Activated T-helper 2 cell treated with anti-CD3 and anti-CD28 coated beads, Interferon-gamma antibody, Interleukin-2, Interleukin-4, amounts not matched to agents 10 μg/mL and 5 μg/mL and 100 μg/mL, durations not matched to agents 14 hours and 24 hours and 36 hours (primary cell): ENCODE measurements at places on chromosomes 12 and 14. TPM values are rescaled to one million over a fixed set of nuclear protein-coding genes. Genes with fewer than 3 reads are reported as not detected.

TBC1D30 gene
- total RNA-seq: 0.84 and 0.90 TPM in 2 replicates

GRCh38 chr12:55875704-55876467, 33.1 kb upstream of the MMP19 start:
- no peak for DNase-seq

LRP1-AS gene
- not detected in 2 replicates for total RNA-seq

GRCh38 chr14:89164168-89165073, 252.6 kb downstream of the FOXN3 start:
- no peak for DNase-seq

KRT2 gene
- total RNA-seq: not detected in 2 replicates

FAM90A1 gene
- 0.14 and 0.25 TPM in 2 replicates for total RNA-seq

- no peak for DNase-seq
Measured at GRCh38 chr12:62803756-62804155, 131.2 kb downstream of the PPM1H start.

DNA sequence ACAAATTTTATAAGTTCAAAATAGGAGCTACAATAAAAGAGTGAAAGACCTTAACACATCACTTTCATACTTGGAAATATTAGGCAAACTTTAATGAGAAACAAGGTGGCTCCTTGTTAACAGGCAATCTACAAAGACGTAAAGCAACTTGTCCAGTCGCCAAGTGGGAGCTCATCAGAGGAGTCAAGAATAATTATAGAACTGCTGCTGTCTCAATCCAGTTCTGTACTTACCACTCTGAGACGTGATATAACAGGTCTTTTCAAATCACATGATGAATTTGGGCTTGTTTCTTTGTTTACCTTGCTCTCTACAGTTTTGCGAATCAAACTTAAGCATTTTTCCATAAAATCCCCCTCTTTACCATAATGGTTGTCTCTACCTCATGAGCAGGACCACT, 3.6 kb downstream of the YBX3 start:
- no peak for DNase-seq

DNA sequence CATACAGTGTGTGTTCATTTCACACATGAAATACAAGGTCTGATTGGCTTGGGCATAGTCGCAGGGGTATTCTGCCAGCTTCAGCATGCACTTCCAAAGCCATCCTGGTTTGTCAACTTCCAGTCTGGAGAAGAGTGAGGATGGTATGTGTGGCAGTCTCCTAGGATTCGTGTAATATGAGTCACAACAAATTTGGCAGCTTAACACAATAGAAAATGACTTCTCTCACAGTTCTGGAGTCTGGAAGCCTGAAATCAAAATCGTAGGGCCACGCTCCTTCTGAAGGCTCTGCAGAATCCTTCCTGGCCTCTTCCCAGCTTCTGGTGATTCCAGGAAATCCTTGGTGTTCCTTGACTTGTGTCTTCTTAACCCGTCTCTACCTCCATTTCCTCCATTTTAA, 167.5 kb downstream of the PPM1H start:
- no peak for DNase-seq
